Foreskin fibroblast (primary cell): ENCODE measurements at places on chromosomes 7 and 10.
A peak's percentile ranks its signal among the peaks of the same experiment; 100 is the strongest.

DNA sequence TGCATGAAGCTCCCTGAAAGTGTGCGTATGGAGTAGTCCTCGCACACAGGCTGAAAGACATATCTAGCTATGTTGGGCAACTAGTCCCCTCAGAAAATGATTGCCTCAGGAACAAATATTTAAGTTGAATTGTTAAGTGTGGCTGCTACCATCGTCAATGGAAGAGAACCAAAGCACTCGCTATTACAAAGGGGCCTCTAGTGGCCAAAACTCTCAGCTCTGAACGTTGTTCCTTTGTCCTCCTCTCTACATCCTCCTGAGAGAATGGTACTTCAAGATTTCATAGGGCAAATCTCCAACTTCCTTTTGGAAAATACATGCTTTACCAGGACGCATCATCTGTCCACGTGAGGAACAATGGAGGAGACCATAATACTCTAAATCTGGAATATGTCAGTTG, 209.9 kb downstream of the NRG3 start:
- DNase-seq = no peak

DNA sequence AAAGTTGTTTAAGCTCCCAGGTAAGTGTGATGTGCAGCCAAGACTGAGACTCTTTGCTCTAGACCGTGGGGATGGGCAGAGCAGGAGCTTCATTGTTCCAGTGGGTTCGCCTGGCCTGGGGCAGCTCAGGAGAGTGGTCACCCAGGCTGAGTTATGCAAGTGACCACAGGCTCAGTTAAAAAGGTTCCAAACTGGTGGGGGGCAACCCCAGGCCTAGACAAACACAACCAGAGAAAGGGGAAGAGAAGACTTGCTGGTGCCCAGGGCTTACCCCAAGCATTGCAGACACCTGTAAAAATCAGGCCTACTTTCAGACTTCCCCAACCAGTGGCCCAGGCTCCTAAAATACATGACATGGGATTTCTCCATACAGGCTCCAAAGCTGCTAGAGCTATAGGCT, 21.6 kb downstream of the CREB3L2 start:
- DNase-seq = no peak

- no peak for DNase-seq
These were observed 52.8 kb downstream of the COBL start for GRCh38 chr7:51263631-51264484.

DNA sequence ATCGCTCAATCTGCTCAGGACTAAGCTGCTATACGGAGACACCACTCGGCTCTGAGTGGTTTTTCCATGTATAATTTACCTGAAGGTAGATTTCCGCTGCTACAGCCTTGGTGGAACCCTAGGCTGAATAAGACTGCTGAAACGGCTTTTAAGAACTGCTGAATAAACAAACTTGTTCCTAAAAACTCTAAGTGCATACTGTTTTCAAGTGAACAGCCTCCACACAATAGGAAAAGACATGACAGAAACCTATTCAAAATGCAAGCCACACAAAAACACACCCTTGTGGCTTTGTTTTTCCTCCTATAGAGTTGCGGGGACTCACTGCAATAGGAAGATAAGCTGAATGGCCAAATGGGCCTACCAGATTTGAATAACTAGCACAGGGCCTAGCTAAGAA, 117.2 kb downstream of the UBE2H start:
- DNase-seq = no peak

DNA sequence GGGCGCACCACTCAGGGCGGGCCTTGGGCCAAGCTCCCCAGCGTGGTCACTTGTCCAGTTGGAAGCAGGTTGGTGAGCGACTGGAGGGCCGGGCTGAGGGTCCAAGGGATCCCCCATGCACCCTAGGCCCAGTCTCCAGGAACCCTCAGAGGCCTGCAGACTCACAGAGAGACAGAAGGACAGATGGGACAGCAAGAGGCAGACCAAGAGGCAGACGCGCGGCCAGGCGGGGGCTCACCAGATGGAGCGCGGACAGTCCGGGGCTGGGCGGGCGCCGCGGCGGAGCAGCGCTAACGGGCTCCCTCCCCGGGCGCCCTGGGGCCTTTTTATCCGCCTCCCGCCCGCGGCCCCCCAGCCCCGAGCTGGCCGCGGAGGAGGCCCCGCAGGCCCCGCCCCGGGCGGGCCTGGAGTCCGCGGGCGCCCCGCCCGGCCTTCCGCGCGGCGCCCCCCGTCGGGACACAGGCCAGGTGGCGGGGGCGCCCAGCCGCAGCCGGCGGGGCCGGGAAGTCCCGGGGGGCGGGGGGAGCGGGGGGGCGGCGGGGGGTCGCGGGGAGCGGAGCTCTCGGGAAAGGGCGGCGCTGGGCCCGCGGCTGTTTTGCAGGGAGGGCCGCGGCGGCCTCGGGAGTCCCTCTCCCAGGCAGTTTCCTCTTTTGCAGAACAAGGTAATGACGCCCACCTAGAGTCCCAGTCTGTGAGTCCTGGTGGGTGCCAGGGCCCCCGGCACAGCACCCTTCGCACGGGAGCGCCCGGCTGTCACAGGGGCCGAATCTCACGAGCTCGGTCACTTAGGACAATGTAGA, at the start of gene LOXL4:
Gene LOXL4, minus strand, starts transcription at position 301 of the 800 bp plus-strand sequence. CDS start 5,175 bp downstream, outside the sequence.
- DNase-seq = peak; percentile 62
